ENCODE measurements at places on chromosomes 1 and 21.
A peak's percentile ranks its signal among the peaks of the same experiment; 100 is the strongest.

DNA sequence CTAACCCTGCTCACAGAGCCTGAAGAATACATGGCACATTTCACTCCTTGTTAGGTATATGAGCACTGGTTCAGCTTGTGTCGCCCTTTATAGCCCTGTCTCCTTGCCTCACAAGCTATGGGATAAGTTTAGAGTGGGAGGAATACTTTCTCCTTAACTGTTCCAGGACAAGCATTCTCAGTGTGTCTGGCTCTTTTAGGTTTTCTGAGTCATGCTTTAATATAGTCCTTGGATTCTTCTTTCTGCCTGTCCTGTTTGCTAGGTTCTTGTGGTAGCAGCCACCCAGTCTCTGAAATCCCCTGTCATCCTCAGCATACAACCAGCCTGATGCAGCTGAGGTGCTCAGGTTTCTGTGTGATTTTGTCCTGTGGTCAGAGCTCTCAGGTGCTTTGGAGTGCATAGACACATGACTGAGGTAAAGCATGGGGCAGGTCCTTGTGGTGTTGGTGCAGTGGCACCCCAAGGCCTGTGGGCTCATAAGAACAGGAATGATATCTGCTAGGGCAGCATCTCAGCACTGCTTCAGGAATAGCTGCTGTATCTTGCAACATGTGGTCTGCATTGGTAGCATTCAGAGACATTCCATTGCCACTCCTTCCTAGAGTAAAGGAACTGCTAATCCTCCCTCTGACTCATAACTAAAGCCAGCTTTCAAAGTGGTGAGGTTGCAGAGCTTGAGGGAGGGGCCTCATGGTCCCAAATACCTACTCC lies 14.2 kb upstream of the CASQ2 start:
- no peak for DNase-seq

DNA sequence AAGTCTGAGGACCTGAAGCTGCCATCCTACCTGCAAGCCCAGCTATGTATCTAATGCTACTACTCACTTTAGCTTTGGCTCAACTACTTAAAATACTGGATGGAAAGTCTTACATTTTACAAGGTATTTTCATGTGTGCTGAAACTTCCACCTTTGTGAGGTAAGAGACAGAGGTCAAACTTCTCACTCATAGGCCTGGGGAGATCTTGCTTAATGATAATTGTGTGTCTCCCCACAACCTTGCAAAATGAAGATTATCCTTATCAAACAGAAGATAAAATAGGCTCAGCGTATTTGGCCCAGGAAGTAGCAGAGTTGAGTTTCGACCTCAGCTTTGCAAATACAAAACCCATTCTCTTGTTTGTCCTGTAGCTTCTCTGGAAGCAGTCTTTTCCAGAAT lies 63.7 kb downstream of the CENPF start:
- DNase-seq: no peak

GRCh38 chr1:212916481-212917133 lies 33.7 kb upstream of the VASH2 start:
- no peak for DNase-seq

DNA sequence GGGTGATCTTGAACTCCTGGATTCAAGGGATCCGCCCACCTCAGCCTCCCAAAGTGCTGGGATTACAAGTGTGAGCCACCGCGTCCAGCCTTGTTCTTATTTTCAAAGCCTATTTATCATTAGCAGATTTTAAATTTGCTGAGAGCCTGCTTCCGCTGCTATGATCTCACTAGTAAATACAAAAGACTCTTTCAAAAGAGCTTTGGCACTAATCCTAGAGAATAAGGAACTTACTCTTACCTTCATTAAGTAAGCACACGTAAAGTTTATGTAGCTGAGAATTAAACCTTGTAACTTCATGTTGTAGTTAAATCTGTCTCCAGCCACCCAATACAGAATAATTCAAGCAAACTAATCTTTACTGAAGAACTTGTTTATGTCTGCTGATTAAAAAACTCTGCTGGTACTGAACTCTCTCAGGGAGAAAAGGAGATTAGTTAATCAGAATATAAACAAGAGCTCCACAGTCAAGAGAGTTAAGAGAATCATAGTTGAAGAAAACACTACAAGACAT lies 72.3 kb downstream of the RUSC1 start:
- no peak for DNase-seq

DNA sequence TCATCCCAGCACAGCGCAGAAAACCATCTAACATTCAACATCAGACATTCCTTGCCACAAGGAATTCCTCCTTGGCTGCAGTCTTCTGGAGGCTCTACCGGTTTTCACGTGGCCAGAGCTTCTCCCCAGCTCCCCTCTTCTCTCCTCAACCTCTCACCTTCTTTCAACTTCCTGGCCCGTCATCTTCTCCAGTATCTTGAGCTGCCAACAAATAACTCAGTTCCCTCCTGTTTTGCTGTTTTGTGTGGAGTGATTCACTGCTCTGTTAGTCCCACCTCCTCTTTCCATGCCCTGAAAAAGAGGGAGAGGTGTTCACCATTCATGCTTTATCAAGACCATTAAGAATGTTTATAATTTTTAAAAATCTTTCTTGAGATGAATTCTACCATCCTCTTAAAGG lies 32.6 kb downstream of the PIGM start:
- DNase-seq: no peak

GRCh38 chr1:7657287-7658016 lies 113.6 kb upstream of the VAMP3 start:
- no peak for DNase-seq

DNA sequence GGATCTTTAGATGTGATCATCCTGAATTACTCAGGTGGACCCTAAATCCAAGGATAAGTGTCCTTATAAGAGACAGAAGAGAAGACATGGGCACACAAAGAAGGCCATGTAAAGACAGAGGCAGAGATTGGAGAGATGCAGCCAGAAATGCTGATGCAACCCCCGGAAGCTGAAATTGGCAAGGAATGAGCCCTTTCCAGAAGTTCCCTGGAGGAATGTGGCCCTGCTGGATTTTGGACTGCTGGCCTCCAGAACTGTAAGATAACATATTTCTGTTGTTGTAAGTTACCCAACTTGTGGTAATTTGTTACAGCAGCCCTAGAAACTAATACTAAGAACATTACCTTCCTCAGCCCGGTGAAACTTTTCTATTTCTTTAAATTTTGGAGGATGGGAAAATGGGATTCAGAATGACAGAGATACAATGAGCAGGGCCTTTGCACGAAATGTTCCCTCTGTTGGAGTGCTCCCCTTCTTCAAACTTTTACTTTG lies 11.2 kb upstream of the PLPP3 start:
- no peak for DNase-seq

GRCh38 chr1:87165177-87165576 lies 163.5 kb upstream of the LMO4 start:
- no peak for DNase-seq

GRCh38 chr1:119132179-119132578 lies 8.3 kb downstream of the WARS2 start:
- no peak for DNase-seq

DNA sequence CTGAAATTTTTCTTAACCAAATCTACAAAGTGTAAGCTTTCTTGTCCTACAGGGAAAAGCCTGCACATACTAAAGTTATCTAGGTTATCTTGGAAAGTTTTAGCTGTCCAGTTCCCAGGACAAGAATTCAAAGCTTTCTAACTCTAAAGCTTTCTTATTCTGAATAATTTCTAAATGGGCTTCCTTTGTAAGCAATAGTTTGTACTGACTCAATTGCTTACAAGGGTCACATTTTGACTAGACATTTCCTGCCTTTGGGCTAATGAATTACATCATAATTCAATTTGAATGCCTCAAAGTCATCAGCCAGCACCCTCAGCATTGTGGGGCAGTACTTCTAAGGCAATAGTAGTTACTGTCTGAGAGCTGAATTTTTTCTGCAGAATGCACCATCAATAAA lies 223.0 kb downstream of the LTN1 start:
- DNase-seq: no peak

DNA sequence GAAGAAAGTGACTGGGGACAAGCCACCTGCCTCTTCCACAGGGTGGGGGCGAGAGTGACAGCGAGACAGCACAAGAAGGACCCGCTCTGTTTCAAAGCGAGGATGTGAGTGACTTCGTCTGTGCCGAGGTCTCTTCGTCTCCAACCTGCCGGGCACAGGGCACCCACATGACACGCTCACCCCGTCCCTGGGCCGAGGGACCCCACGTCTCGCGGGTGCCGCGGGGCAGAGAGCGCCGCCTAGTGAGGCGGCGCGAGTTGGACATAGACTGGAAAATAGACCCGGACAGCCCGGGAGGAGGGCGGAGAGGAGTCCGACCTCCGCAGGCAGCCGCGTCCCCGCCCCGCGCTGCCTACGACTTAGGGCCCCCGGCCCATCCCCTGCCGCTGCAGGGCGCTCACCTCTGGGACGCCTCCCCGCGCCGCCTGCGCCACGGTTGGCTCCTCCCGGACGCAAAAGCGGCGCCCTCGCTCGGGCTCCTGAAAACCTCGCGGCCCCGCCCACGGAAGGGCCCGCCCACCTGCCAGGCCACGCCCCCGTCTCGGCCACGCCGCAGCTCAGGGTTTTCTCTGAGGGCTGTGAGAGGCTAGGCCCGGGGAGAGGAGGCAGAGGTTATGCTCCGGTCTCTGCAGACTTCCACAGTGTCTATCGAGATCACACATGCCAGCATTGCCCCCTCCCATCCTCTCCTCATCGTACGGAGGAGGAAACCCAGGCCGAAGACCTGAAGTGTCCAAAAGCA lies at the start of gene TLR5:
TLR5 (minus strand) TSS at position 454 of the 742 bp plus-strand sequence. CDS start 30,217 bp downstream, outside the sequence.
- DNase-seq: peak; percentile 79

GRCh38 chr1:160256396-160257046 lies 5.8 kb downstream of the DCAF8 start:
- DNase-seq: peak; percentile 3

DNA sequence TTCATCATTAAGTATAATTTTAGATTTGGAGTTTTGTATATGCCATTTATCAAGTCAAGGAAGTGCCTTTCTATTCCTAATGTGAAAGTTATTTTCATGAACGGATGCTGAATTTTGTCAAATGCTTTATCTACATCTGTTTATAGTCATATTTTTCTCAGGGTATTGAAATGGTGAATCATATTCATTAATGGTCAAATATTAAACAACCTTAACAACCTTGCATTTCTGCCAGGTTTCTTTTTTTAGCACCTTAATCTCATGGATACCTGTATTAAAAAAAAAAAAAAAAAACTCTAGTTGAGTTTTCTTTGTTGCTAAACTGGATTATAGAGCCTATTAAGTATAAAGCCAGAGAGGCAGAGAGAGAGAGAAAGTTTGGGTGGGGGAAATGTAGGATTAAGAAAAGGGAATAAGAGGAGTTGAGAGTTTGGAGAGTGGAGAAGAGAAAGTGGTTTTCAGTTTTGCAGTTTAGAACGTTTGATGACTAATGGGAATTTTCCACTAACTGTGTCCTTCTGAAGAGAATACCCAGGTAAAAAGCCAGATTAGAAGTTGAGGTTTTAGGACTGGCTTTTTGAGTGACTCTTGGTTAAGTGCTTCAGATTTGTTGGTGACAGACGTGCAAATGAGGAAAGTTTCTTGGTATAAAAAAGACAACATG lies 305.0 kb downstream of the HLX start:
- no peak for DNase-seq

GRCh38 chr1:153852170-153852569 lies 70.6 kb downstream of the GATAD2B start:
- no peak for DNase-seq

DNA sequence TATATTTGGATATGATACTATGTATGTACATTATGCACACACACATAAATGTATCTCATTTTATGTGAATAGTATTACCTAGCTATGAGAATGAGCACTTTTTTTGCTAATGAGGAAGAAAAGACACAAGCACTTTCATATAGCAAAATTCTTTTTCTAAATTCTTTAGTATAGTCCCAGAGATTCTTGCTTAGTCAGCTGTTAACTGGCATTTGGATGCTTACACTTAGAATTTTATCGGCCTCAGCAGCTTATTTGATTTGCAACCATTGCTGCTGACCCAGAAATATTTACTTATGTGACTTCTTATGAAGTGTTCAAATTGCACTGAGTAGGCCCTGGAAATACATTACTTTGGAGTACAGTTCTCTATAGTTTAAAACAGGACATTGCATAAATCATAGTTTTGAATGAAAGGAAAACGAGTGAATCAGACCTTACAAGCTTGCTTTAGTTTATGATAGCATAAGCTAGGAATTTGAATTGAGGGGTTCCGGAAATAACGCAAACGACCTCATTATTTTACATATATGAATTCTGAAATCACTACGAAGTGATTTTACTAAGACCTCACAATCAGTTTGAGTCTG lies 653.9 kb upstream of the NEGR1 start:
- no peak for DNase-seq

Data from NCI-H1105 treated with DMSO at 0.1 percent for 48 hours (cell line).